Keratinocyte (primary cell): ENCODE measurements at places on chromosomes 3 and 15.

- no peak for DNase-seq
These were observed 115.7 kb upstream of the CHRM5 start for GRCh38 chr15:33852570-33852969.

- DNase-seq, result no peak
These were observed 392.0 kb upstream of the RORA start for GRCh38 chr15:61621146-61621545.

DNA sequence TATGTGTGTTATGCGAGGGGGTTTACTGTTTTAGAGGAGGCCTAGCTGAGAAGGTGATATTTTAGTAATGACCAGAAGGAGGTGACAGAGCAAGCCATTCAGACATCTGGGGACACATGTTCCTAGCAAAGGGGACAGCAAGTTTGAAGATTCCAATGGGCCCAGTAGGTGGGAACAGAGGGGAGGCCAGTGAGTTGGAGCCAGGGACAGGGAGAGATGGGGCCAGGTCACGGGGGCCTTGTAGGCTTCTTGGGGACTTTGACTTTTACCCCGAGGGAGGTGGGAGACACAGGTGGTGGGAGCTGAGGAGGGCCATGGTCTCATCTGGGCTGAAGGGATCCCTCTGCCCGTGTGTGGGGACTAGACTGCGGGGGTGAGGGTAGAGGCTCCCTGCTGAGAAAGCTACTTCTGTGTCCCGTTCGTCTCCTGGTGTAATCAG is 72.5 kb downstream of the MGLL start:
- no peak for DNase-seq

- DNase-seq, result no peak
These were observed 21.6 kb downstream of the COL8A1 start for GRCh38 chr3:99659951-99660350.

- no peak for DNase-seq
These were observed 497.0 kb upstream of the TBL1XR1 start for GRCh38 chr3:177694316-177694715.

- no peak for DNase-seq
These were observed 21.8 kb upstream of the CLDN18 start for GRCh38 chr3:137988152-137988551.

GRCh38 chr3:195809796-195810454 is 1.8 kb downstream of the MUC4 start:
- no peak for DNase-seq

- no peak for DNase-seq
These were observed 25.5 kb upstream of the CSPG4 start for GRCh38 chr15:75738014-75738646.

- no peak for DNase-seq
These were observed 9.5 kb downstream of the MGA start for GRCh38 chr15:41669701-41670100.

DNA sequence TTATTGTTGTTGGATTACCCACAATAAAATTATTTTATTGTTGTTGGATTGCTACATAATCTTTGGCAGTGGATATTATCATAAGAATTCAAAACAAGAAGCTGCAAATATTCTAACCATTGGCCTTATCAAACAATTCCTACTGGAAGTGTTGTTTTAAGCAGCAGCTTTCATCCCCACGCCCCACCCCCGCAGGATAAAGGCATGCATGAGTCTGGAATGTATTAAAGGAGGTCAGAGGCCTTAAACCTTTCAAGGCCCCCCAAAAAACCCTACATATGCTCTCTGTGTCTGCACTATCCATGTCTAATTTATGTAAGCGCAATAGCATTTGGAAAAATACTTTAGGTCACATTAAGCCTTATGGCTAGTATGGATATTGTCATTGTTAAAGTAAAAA is 23.1 kb downstream of the P3H2 start:
- no peak for DNase-seq

- DNase-seq, result peak; percentile 15
These were observed 1.8 kb upstream of the SCN5A start for GRCh38 chr3:38651153-38651789.

DNA sequence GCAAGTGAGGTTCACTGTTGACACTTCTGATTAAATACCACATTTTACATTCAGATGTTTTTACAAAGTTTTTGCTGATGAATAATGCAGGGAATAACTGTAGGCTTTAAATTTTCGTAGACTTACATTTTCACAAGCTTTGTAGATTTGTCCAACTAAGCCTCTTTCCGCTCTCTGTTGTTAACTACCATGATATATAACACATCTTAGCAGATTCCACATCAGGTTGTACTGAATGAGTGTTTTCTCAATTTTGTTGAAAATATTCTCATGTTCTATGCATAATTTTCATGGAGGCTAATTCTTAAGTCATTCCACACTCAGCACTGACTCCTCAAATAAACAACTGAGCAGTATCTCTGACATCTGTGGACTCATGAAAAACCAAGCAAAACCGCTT is 168.3 kb downstream of the RSRC1 start:
- DNase-seq, result no peak

GRCh38 chr3:108403686-108404345 is 106.6 kb downstream of the MYH15 start:
- no peak for DNase-seq

GRCh38 chr15:25239471-25240345 is 199.1 kb downstream of the UBE3A start:
- no peak for DNase-seq
